Ammon's horn (tissue), 1 donor: ENCODE measurements at places on chromosomes 12 and 14.

- DNase-seq = no peak
Observed at GRCh38 chr14:75185251-75186040, 9.0 kb upstream of the TMED10 start.

GRCh38 chr12:11943919-11944700 lies 126.6 kb upstream of the BCL2L14 start:
- DNase-seq = no peak

GRCh38 chr12:103915306-103915705 lies 14.9 kb upstream of the HSP90B1 start:
- no peak for DNase-seq

GRCh38 chr14:68391311-68392014 lies 401.4 kb downstream of the ZFP36L1 start:
- DNase-seq = peak; percentile 48

- DNase-seq = no peak
Observed at GRCh38 chr14:50501642-50502041, 30.7 kb downstream of the MAP4K5 start.

DNA sequence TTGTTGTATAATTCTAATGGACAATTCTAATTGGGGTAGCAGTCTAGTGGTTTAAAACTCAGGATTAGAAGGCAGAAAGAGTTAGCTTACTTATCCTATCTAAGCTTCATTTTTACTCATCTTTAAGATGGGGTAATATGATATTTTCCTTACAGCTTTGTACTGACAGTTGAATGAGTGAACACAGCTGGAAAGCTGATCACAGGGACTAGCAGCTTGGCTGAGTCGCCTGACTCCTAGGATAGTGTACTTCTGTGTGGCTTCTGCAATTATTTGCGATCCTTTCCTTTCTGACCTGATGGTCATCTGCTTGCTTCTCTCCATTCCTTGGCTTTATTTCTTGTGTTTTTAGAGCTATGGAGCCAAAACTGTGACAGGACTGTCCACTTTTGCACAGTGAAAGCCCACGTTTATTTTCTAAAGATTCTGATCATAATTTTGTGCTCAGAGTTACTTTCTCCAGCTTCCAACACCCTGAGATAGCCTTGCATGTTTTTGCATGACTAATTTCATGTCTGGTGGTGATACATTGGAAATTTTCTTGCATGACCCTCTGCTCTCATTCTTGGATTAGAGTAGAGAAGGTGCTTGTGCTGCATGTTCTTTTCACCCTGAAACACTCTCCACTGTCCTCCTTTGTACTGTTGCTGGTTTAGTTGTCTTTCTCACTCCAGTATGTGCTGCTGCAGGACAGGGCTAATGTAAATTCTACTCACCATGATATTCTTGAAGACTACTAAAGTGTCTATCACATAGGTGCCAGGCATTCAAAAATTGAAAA lies 377.0 kb upstream of the ATP2B1 start:
- no peak for DNase-seq

DNA sequence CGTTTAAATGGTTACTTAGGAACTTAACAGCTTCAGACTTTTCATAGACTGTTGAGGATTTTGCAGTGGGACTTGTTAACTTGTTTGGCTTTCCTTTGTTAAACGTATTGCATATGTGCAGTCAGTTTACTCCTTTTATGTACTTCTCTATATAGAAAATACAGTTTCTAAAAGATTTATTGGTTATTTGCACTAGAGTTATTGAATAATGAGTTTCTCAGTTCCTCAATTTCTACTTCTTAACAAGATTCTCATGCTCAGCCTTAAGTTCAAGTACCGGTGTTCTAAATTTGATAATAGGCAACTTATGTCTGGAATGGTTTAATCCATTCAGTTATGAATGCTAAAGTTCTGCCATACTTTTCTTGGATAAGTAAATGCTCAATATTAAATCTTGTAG lies 919 bp downstream of the PSMA3 start:
- no peak for DNase-seq

- no peak for DNase-seq
Observed at GRCh38 chr12:85369365-85370154, 89.5 kb downstream of the ALX1 start.

DNA sequence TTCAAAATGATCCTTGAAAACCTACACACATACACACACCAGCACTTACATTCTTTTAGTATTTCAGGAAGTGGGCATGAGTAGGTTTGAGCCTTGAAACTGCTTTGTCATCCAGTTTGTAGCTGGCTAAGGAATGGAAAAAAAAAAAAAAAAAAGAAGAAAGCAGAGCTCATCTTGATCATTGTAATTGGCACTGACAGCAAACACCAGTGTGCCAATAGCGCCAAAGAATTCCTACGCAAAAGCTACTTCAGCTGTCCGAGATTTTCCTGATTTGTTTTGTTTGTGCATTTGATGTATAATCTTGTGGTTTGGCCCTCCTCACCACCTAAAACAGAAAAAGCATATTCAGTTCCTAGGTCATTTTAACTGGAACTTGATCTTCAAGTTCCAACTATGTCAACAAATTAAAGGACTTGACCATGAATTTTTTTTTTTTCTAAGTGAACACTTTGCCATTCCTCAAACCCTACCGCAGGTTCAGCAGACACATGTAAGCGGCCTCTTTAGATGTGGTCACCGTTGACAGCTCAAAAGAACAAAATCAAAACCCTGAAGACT lies 57.3 kb downstream of the FLRT2 start:
- no peak for DNase-seq

GRCh38 chr12:22038734-22039133 lies 7.3 kb upstream of the CMAS start:
- no peak for DNase-seq

- no peak for DNase-seq
Observed at GRCh38 chr12:7915661-7916403, 20.2 kb downstream of the SLC2A3 start.

DNA sequence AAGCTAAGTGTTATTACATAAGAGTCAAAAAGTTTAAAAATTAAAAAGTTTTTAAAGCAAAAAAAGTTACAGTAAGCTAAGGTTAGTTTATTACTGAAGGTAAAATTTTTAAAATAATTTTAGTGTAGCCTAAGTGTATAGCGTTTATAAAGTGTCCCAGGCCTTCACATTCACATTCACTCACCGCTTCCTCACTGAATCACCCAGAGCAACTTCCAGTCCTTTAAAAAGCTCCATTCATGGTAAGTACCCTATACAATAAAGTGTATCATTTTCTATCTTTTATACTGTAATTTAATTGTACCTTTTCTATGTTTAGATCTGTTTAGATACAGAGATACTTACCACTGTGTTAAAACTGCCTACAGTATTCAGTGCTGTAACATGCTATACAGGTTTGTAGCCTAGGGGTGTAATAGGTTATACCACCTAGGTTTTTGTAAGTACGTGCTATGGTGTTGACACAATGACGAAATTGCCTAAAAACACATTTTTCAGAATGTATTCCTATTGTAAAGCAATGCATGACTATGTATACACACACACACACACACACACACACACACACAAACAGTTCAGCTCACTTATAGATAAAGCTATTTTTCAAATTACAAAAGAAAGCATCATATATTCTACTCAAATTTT lies 3.7 kb downstream of the CLEC14A start:
- DNase-seq = no peak

- DNase-seq = peak; percentile 88
Observed at GRCh38 chr14:80602946-80603345, 338.6 kb downstream of the CEP128 start.

GRCh38 chr14:23483236-23483854 lies 13.8 kb downstream of the NGDN start:
- DNase-seq = peak; percentile 91

- no peak for DNase-seq
Observed at GRCh38 chr12:105967038-105967776, 171.5 kb downstream of the NUAK1 start.
